ENCODE measurements at places on chromosomes 11 and 22.

DNA sequence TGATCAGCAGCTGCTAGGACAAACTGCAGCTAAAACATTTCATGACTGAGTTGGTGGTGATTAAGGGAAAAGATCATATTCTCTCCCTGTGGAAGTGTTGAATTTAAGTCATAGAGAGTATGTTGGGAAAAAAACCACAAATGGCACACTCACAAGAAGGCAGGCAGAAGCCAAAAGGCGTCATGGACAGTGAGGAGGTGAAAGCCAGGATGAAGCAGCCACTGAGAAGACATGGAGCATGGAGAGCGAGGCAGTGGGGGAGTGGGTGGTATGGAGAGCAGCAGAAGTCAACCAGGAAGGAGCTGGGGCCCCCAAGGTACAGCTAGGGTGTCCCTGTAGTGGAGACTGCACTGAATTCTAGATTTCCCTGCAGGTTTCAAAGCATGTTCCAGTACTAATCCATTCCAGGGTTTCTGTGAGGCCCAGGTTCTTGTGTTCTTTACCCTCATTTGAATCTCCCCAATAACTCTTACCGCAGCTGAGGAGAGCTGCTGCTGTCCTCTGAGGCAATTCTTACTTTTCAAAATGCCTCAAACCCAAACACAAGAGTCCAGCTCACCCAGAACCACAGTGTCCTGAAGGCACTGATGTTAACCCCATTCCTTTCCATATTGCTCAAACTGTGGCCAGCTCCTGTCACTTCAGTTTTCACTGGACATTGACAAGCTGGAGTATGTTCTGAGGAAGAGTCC, 191.8 kb upstream of the E2F8 start:
- DNase-seq, result no peak

- no peak for DNase-seq
Measured at GRCh38 chr11:59754494-59754858, 700 bp upstream of the STX3 start.

GRCh38 chr22:34946339-34946985, 119.5 kb upstream of the ISX start:
- DNase-seq, result no peak

- DNase-seq, result no peak
Measured at GRCh38 chr22:31540966-31541365, 44.6 kb downstream of the SFI1 start.

Measured in activated T-helper 1 cell treated with anti-CD3 and anti-CD28 coated beads, Interleukin-2, amount 50 U/mL, for 16 hours (primary cell).